Kidney epithelial cell (primary cell): ENCODE measurements at places on chromosomes 12 and 14. TPM values are rescaled to one million over a fixed set of nuclear protein-coding genes. Genes with fewer than 3 reads are reported as not detected.

DNA sequence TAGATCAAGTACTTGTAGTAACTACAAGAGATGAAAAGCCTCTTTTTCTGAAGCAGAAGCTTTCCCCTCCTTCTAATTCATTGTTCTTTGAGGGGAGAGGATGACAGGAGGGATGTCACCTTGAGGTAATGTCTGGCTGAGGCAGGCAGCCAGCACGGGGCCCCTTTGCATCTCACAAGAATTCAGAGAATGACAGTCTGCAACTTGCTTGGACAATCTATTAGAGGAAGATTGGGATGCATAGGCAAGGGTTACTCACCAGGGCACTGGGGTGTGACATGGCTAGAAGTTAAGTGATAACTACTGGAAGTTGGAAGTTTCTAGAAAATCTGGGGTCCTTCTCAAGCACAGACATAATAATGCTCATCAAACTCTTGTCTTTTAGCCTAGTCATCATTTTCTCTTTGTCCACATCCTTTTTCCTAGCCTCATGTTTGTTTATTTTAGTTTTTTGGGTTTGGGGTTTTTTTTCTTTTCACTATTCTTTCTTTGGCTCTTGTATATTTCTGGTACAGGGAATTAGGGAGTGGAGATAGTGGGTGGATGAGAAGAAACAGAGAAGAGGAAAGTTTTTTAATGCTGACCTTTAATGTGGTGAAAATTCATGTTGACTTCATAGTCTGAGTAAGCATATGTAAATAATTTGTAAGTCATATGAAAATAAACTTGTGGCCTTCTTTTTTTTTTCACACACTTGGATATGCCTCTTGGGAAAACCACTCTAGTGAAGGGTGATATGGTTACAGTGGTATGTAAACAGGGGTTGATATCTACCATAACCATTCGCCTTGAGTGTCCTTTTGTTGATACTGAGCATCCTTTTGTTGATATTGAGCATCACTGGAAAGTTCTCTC is 55.1 kb downstream of the TTLL5 start:
- no peak for DNase-seq

- no peak for DNase-seq
These were observed 53.0 kb upstream of the KITLG start for GRCh38 chr12:88633312-88633711.

- DNase-seq: no peak
These were observed 344.5 kb upstream of the NAV3 start for GRCh38 chr12:77485961-77486854.

The FAM181A gene
- not detected in 2 replicates for total RNA-seq

GRCh38 chr12:57242329-57242690 is 8.7 kb downstream of the STAC3 start:
- no peak for DNase-seq

DNA sequence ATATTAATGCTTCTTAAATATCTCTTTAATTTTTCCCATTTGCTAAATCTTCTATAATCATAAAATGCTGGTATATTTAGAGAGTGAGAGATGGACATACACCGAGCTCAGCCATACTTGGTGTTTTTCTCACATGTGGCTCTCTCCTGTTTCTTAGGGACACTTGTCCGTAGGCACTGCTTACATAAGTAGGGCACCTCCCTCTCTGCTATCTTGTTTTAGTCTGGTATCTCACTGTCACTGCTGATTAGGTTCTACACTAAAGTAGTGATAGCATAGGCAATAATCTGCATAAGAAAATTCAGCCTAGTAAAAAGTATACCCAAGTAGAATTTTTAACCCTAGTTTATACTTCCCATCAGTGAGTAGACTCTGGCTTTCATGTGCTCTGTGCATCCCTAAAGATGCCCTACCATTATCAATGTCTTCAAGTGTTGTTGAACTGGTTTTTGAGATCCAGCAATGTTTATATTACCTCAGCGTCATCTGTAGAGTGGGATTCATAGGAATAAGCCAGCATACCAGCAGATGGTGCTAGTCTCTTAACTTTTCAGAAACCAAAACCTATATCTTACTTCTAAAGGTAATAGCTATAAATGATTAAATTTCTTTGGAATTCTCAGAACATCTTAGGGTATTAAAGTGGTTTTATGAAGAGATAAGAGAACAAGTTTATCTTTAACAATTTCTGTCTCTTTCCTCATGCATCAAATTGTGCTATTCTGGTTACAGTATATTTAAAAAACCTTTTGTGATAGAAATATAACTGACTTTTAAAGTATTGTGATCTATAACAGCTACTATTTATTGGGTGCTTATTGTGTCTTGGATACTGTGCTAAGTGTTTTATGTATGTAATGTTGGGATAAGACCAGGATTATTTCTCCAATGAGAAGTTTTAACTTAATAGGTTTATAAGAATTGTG is 32.9 kb downstream of the ARID2 start:
- DNase-seq: peak; percentile 1

- no peak for DNase-seq
These were observed 8.6 kb downstream of the SLC38A6 start for GRCh38 chr14:60989599-60989998.

The AICDA gene
- 1.3 TPM in 2 replicates for total RNA-seq
